ENCODE measurements at places on chromosomes 7 and 10. TPM values are rescaled to one million over a fixed set of nuclear protein-coding genes. Genes with fewer than 3 reads are reported as not detected.

C7orf33 gene
- total RNA-seq, result not detected

TBC1D12 gene
- 12.0 TPM for total RNA-seq

C10orf95 gene
- not detected for total RNA-seq

CALCR gene
- total RNA-seq, result not detected

LRRTM3 gene
- not detected for total RNA-seq

ADAMTS14 gene
- not detected for total RNA-seq

RET gene
- total RNA-seq, result 0.09 TPM

NUTM2A gene
- total RNA-seq, result 0.19 TPM

KAT6B gene
- total RNA-seq, result 9.7 TPM

MACC1 gene
- under 0.01 TPM for total RNA-seq

SFRP5 gene
- total RNA-seq, result not detected

LLCFC1 gene
- not detected for total RNA-seq

UBE2D4 gene
- total RNA-seq, result 6.2 TPM

ZNF438 gene
- 5.0 TPM for total RNA-seq

NPFFR1 gene
- total RNA-seq, result not detected

CDH23 gene
- total RNA-seq, result under 0.01 TPM

NEUROD6 gene
- not detected for total RNA-seq

C7orf57 gene
- 0.09 TPM for total RNA-seq

UTF1 gene
- not detected for total RNA-seq

All from endothelial cell of coronary artery (primary cell).